ENCODE measurements at places on chromosomes 3 and 15. TPM values are rescaled to one million over a fixed set of nuclear protein-coding genes. Genes with fewer than 3 reads are reported as not detected.
A peak's percentile ranks its signal among the peaks of the same experiment; 100 is the strongest.

The ATP13A5 gene
- not detected for total RNA-seq

The C2CD4A gene
- total RNA-seq, result not detected

The RAD51 gene
- 52.4 TPM for total RNA-seq

The IL17RC gene
- total RNA-seq, result not detected

The SLC9A9 gene
- 9.9 TPM for total RNA-seq

The CCR3 gene
- 1.9 TPM for total RNA-seq

The MGA gene
- 46.2 TPM for total RNA-seq

The KATNBL1 gene
- 49.1 TPM for total RNA-seq

The METTL6 gene
- total RNA-seq, result 19.3 TPM

The CCRL2 gene
- 14.4 TPM for total RNA-seq

The HIGD2B gene
- 0.62 TPM for total RNA-seq

The PBRM1 gene
- total RNA-seq, result 73.5 TPM

The FBXW12 gene
- not detected for total RNA-seq

The CCR1 gene
- total RNA-seq, result 63.9 TPM

DNA sequence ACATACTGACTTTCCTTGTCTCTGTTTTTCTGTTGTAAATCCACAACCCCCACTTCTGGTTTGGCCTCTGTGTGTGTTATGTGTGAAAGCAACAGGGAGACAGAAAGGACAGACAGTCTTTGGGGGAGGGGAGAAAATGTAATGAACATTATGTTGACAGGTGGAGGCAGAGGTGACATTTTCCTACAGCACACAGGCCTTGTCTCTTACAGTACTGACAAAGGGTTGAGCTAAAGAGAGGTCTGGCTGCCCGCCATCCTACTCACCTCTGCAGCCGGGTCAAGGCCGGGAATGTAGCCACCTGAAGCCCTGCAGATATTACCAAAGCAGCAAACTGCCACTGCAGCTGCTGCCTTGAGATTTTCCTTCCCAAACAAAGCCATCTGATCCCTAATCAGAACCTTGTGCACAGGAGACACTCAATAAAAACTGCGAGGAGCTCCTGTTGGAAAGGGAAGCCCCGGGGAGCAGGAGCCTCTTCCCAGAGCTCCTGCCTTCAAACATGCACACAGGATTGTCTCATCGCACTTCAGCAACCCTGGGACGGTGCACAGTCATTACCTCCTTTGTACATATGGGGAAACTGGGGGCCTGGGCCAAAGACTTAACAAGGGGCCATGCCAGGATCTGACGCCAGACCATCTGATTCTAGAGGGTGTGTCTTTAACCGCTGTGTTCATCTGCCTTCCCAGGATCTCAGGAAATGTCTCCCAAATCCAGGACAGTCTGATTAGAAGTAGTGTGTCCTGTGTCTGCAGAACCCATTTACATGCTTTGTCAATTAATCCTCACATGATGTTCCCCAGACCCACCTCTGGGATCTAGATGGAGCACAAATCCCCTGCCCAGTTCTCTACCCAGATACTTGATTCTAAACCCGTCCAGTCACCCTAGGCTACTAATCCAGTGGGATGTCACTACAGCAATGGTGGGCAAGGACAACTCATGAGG, 14.2 kb downstream of the MYO5C start:
- H3K27me3 ChIP-seq, result peaks cover 20% of the 10 kb centered on the region
- no peaks in the 10 kb centered on the region for H3K36me3 ChIP-seq
- no peak overlapping the region for H3K4me3 ChIP-seq
- no peak overlapping the region for H3K27ac ChIP-seq
- DNase-seq, result no peak

GRCh38 chr3:12544652-12545472, 437 bp downstream of the MKRN2OS start:
- DNase-seq, result no peak
- H3K27me3 ChIP-seq, result peaks cover 2% of the 10 kb centered on the region
- peaks cover 5% of the 10 kb centered on the region for H3K4me1 ChIP-seq
- H3K27ac ChIP-seq, result no peak overlapping the region
- no peak overlapping the region for H3K4me3 ChIP-seq

GRCh38 chr15:55992769-55993110, 672 bp downstream of the NEDD4 start:
- H3K4me3 ChIP-seq, result peak overlapping the region; percentile 90
- peaks cover 32% of the 10 kb centered on the region for H3K27me3 ChIP-seq
- H3K4me1 ChIP-seq, result peaks cover 16% of the 10 kb centered on the region
- peak overlapping the region; percentile 57 for H3K27ac ChIP-seq
- DNase-seq, result no peak
- peaks cover 6% of the 10 kb centered on the region for H3K36me3 ChIP-seq

GRCh38 chr3:70973558-70973957, 610.0 kb downstream of the FOXP1 start:
- no peaks in the 10 kb centered on the region for H3K27me3 ChIP-seq
- no peak for DNase-seq
- peaks cover 4% of the 10 kb centered on the region for H3K4me1 ChIP-seq
- no peak overlapping the region for H3K4me3 ChIP-seq
- peaks cover 51% of the 10 kb centered on the region for H3K36me3 ChIP-seq

GRCh38 chr3:118991775-118992174, 42.9 kb downstream of the IGSF11 start:
- H3K27ac ChIP-seq, result no peak overlapping the region
- no peaks in the 10 kb centered on the region for H3K27me3 ChIP-seq
- DNase-seq, result no peak
- no peaks in the 10 kb centered on the region for H3K36me3 ChIP-seq

DNA sequence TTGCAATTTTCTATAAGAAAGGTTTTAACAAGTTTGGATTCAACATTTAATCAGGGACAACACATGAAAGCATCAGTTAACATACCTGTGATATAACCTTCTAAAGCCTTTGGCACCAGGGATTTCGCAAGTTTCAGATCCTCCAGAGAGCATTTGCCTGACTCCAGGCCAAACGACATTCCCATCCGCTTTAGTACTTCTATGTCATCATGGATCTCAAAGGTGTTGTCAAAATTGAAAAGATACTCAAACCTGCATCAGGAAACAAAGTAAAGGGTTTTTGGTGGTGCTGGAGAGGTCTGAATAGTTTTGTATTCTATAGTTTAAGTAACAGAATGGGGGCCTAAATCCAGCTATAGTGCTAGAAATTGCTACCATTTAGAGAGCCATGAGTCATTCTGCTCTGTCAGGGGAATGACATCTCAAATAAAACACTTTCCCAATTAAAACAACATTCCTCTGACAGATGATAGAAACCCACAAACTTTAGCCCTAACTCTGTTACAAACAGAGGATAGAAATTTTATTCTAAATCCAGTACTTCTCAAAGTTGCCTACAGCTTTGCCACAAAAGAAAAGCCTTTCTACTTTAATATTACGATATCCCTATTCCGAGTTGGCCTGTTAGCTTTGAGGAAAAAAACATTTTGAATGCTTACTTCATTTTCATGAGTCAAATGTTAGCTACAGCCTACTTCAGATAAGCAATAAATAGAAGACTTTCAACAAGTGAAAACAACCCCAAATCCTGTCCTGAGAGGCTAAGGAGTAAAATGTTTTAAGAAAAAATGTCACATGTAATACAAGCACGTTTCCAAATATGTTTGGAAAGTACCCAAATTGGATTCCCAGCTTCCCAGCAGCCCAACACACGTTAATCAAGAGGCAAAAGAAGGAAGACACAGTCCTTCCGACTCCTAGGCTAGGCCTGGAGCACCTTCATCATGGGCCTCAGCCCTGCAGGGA, 83.4 kb downstream of the ATP1B3 start:
- H3K36me3 ChIP-seq, result peaks cover 3% of the 10 kb centered on the region
- peaks cover 4% of the 10 kb centered on the region for H3K4me1 ChIP-seq
- H3K27ac ChIP-seq, result no peak overlapping the region
- no peak overlapping the region for H3K4me3 ChIP-seq

DNA sequence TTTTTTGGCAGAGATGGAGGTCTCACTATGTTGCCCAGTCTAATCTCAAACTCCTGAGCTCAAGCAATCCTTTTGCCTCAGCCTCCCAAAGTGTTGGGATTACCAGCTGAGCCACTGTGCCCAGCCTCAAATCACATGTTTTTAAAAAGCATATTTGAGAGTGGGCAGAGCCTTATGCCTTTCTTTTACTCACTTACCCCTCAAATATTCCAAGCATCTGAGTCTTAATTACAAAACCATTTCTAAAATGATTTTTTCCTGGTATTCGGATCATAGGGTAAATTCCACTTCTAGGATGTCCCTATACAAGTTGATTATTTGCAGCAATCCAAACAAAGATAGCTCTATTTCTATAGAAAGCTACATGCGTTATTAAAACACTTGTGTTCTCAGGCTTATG, 106.1 kb downstream of the RFTN1 start:
- no peak for DNase-seq
- peaks cover 10% of the 10 kb centered on the region for H3K4me1 ChIP-seq
- H3K27me3 ChIP-seq, result no peaks in the 10 kb centered on the region
- peaks cover 30% of the 10 kb centered on the region for H3K36me3 ChIP-seq
- H3K27ac ChIP-seq, result no peak overlapping the region

GRCh38 chr3:161343986-161344385, 27.3 kb downstream of the SPTSSB start:
- no peaks in the 10 kb centered on the region for H3K36me3 ChIP-seq
- H3K27ac ChIP-seq, result no peak overlapping the region
- peaks cover 3% of the 10 kb centered on the region for H3K4me1 ChIP-seq
- peaks cover 53% of the 10 kb centered on the region for H3K27me3 ChIP-seq
- DNase-seq, result no peak

- H3K27ac ChIP-seq, result peak overlapping the region; percentile 60
- peaks cover 11% of the 10 kb centered on the region for H3K36me3 ChIP-seq
- H3K27me3 ChIP-seq, result no peaks in the 10 kb centered on the region
- H3K4me3 ChIP-seq, result peak overlapping the region; percentile 14
- H3K4me1 ChIP-seq, result peaks cover 21% of the 10 kb centered on the region
- no peak for DNase-seq
Observed at GRCh38 chr15:79953951-79954444, 17.0 kb downstream of the BCL2A1 start.

- no peak for DNase-seq
- no peaks in the 10 kb centered on the region for H3K27me3 ChIP-seq
- no peak overlapping the region for H3K4me3 ChIP-seq
- H3K4me1 ChIP-seq, result peaks cover 3% of the 10 kb centered on the region
- H3K27ac ChIP-seq, result no peak overlapping the region
- H3K36me3 ChIP-seq, result peaks cover 25% of the 10 kb centered on the region
Observed at GRCh38 chr3:188480011-188480410, 326.1 kb downstream of the LPP start.

GRCh38 chr3:176514297-176514696, 683.0 kb downstream of the TBL1XR1 start:
- H3K27me3 ChIP-seq, result no peaks in the 10 kb centered on the region
- no peak overlapping the region for H3K27ac ChIP-seq
- DNase-seq, result no peak
- H3K36me3 ChIP-seq, result no peaks in the 10 kb centered on the region
- H3K4me1 ChIP-seq, result no peaks in the 10 kb centered on the region
- H3K4me3 ChIP-seq, result no peak overlapping the region

- peaks cover 8% of the 10 kb centered on the region for H3K36me3 ChIP-seq
- H3K27ac ChIP-seq, result no peak overlapping the region
- H3K4me3 ChIP-seq, result no peak overlapping the region
Observed at GRCh38 chr3:40299721-40300335, 9.7 kb upstream of the EIF1B start.

DNA sequence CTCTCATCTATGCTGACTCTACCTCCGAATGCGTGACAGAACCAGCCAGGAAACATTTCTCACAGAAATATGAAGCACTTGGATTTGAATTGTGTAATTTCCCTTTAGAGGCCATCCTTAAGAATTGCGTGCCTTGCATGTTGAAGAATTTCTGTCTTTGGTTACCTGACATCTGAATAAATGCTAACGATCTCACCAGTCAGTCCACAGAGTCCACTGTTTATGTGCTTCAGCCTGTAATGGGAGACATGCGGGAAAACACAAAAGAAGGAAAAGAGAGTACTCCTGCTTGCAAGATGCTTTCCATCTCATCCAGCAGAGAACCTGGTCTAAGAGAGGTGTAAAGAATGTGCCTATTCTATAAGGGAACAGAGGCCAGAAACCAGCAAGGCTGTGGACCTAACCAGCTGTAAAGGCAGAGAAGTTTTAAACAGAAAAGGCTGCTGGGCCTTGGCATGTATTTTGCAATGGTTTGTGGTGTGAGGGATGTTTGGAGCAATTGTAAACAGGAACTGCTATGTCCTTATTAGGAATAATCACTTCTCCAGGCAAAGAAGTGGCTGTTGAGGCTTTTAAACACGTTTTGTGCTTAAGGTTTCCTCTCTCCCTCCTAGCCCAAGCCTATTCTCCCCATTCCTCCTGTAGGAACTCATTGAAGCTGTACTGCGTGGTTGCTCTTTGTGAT, 36.4 kb upstream of the BOC start:
- DNase-seq, result no peak
- H3K4me3 ChIP-seq, result no peak overlapping the region
- no peaks in the 10 kb centered on the region for H3K4me1 ChIP-seq
- peaks cover 3% of the 10 kb centered on the region for H3K27me3 ChIP-seq

DNA sequence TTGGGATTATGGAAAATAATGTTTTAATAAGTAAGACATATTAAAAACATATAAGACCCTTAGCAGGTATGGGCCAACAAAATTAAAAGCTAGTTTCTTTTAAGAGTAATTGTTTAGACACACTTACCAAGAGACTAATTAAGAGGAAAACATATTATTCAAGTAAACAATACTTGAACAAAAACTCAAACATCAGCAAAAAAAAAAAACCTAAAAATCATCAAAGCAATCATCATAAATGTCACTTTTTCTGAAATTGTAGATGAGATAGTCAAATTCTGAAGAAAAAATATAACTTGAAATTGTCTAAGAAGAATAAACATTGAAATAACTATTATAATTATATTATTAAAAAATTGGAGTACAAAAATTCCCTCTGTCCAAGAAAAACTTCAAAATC, 1318.2 kb downstream of the ZPLD1 start:
- H3K27me3 ChIP-seq, result no peaks in the 10 kb centered on the region
- no peak overlapping the region for H3K4me3 ChIP-seq
- no peak for DNase-seq
- no peak overlapping the region for H3K27ac ChIP-seq
- H3K36me3 ChIP-seq, result no peaks in the 10 kb centered on the region
- no peaks in the 10 kb centered on the region for H3K4me1 ChIP-seq

- H3K27ac ChIP-seq, result no peak overlapping the region
- no peaks in the 10 kb centered on the region for H3K27me3 ChIP-seq
- no peaks in the 10 kb centered on the region for H3K36me3 ChIP-seq
- no peak for DNase-seq
Observed at GRCh38 chr3:153658136-153658535, 463.1 kb upstream of the ARHGEF26 start.

- DNase-seq, result no peak
- no peak overlapping the region for H3K4me3 ChIP-seq
- H3K4me1 ChIP-seq, result peaks cover 2% of the 10 kb centered on the region
- no peaks in the 10 kb centered on the region for H3K27me3 ChIP-seq
- no peaks in the 10 kb centered on the region for H3K36me3 ChIP-seq
Observed at GRCh38 chr3:131109156-131109555, 82.5 kb downstream of the NEK11 start.

- no peaks in the 10 kb centered on the region for H3K4me1 ChIP-seq
- H3K27ac ChIP-seq, result no peak overlapping the region
- no peak overlapping the region for H3K4me3 ChIP-seq
Observed at GRCh38 chr15:22831473-22831872, 7.0 kb upstream of the NIPA2 start.
